Activated CD8-positive, alpha-beta memory T cell treated with anti-CD3 and anti-CD28 coated beads, Interleukin-2, amount 10 ng/mL, durations not matched to agents 7 days and 5 days (primary cell): ENCODE measurements at places on chromosomes 16 and 17. TPM values are rescaled to one million over a fixed set of nuclear protein-coding genes. Genes with fewer than 3 reads are reported as not detected.

The CDRT15 gene
- total RNA-seq: not detected

The SAP30BP gene
- 100.0 TPM for total RNA-seq

The SOST gene
- not detected for total RNA-seq

The KRT31 gene
- total RNA-seq: not detected

The RPA1 gene
- 196 TPM for total RNA-seq

The CD300H gene
- total RNA-seq: not detected

The HOXB13 gene
- total RNA-seq: not detected

The TEPSIN gene
- total RNA-seq: 53.6 TPM
